ENCODE measurements at places on chromosomes 11 and 22.

GRCh38 chr11:119810478-119811232 lies 81.7 kb upstream of the NECTIN1 start:
- DNase-seq: no peak

DNA sequence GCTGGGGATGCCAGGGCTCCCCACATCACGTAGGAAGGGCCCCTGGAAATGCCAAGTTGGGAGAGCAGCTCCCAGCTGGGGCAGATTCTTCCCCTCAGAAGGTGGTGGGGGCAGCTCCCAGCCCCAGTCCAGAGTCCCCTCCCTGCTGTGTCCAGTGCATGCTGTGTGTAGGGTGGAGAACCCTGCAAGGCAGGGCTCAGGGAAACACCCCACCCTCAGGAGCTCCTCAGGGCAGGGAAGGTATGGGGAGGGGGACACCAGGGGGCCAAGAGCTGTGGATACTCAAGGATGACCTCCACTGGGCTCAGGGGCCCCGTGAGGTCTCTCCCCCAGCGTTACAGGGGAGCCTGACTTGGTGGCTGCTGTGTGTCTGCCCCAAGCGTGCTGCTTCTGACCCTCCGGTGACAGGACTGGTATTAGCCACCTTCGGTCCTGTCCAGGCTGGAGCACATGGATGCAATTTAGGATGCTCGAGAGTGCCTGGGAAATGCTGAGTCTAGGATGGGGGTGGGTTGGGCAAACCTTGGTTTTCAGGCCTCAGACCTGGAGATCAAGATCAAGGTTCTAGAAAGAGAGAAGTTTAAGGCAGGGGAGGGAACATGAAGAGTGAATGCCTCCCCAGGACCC lies 16.1 kb upstream of the CABP7 start:
- no peak for DNase-seq

DNA sequence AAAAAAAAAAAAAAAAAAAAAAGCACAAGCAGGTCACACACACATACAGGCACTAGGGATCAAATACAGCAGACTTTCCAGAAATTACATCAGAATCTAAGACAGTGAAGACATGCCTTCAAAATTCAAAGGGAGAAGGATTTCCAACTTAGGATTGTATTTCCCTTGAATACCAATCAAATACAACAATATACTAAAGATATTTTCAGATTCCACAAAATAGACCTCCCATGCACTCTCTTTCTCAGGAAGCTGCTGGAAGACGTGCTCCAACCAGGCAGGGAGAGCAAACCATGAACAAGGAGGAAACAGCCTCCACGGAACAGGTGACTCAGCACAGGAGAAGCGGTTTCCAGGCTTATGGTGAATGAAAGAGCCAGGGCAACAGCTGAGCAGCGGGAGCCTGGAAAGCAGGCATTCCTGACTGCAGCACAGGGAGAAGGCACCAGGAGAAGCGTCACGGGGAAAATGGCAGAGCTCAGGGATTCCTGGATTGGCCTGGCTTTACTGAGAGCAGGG lies 32.0 kb downstream of the TMEM184B start:
- no peak for DNase-seq

- no peak for DNase-seq
These were observed 1.2 kb downstream of the MSANTD2 start for GRCh38 chr11:124798991-124799347.

DNA sequence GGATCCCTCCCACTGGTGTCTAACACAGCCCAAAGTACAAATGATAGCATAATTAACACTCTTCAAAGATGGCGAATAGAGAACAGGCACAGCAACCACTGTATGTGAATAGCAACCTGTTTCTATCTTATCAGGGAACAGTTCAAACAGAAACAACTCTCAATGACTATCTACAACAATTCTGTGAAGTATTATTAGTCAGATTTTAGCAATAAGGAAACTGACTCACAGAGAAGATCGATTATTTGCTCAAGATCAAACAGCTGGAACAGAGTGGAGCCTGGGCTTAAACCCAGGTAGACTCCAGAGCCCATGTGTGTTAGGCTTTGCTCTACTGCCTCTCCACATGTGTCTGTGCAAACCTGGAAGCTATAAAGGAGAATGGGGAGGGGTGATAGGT lies 88.7 kb downstream of the C11orf58 start:
- DNase-seq: no peak

DNA sequence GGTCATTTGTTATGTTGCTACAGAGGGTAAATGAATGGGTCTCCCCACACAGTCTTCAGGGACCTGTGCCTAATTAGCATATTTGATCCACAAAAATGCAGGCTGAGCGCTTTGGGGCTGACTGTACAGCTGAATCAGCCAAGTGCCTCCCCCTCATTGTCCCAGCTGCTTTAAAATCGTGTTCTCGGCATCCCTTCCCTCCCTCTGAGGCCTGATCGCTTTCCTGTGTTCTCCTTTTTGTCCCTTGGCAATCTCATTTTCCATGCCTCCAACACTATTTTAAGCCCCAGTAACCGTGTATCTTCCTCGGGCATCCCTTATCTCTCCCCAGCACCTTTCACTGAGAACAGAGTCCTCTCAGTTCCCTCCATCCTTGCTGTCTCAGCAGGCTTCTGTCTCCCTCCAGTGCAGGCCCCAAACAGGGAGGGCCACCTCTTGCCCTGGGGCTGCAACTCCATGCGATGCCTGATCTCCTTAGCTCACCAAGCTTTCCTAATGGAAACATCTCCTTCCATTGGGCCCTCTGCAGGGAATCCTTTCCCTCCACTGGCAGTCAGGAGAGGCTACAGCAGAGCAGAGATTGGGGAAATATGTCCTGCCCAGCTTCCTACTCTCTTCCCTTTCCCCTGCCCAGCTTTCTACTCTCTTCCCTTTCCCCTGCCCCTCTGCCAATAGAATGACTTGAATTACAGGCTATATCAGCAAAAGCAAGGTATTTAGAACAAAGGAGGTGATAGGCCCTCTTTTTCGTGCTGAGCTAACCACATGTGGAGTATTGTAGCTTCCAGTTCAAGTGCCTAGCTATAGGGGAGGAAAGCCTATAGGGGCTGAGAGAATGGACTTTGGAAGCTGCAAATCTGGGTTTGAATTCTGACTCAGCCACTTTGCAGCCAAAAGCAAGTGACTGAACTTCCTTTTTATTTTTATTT lies 13.8 kb downstream of the UQCR10 start:
- DNase-seq: no peak

- no peak for DNase-seq
These were observed 31.8 kb upstream of the RAPSN start for GRCh38 chr11:47480762-47481161.

DNA sequence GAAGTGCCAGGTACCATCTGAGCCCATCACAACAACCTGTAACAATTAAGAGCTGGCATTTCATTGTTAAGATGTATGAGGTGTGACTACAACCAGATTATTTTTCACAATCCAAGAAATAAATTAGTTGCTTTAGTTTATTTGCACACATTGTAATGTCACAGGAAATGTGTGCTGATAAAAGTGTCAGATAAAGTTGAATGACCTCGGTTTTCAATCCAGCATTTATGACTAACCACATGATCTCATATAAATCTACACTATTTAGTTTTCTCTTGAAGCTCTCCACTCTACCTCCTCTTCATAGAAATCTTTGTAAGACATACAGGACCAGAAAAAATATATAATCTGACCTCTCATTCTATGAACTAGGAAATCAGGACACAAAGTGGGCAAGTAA lies 166.2 kb downstream of the PGR start:
- DNase-seq: no peak

GRCh38 chr22:19344420-19344819 lies 52.9 kb upstream of the CLTCL1 start:
- no peak for DNase-seq

- DNase-seq: no peak
These were observed 412.7 kb downstream of the SOX6 start for GRCh38 chr11:15943418-15944197.

- DNase-seq: no peak
These were observed 38.0 kb upstream of the ARFGAP3 start for GRCh38 chr22:42895087-42895486.

- DNase-seq: no peak
These were observed 6.2 kb upstream of the UBE4A start for GRCh38 chr11:118353084-118353710.

GRCh38 chr11:119688356-119688755 lies 40.6 kb downstream of the NECTIN1 start:
- DNase-seq: no peak

DNA sequence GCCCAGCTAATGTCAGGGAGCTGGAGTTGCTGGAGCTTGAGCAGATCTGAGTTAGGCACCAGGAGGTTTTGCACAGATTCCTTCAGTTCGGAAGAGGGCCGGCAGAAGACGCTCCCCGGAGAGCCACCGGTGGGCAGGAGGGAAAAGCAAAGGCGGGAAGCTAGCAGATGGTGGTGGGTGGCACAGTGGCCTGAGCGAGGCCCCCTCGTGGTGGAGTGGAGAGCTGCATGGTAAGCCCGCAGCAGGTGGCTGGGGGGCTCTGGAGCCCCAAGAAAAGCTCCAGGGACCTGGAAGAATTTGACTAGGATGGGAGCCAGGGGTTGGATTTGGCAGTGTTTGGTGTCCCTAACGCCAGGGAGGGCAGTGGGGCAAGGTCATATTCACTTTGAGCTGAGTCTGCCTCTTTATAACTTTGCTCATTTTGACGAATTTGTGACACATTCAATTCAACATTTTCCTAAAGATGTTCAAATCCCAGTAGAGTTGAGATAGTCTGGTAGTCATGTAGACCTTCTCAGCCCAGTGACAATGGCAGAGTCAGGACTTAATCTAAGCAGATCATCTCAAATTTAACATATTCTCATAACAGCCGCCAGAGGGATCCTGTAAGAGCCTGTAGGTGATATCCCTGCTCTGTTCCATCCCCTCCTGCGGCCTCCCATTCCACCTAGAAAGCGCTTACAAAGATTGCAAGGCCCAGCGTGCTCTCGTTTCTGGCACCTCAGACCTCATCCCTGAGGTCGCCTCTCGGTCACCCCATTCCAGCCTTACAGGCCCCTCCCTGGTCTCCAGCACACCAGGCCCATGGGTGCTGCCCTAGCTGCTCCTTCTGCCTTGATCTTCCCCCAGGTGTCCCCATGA lies 57.9 kb downstream of the TRIM29 start:
- DNase-seq: no peak

GRCh38 chr22:36415415-36416168 lies 27.8 kb upstream of the MYH9 start:
- no peak for DNase-seq

DNA sequence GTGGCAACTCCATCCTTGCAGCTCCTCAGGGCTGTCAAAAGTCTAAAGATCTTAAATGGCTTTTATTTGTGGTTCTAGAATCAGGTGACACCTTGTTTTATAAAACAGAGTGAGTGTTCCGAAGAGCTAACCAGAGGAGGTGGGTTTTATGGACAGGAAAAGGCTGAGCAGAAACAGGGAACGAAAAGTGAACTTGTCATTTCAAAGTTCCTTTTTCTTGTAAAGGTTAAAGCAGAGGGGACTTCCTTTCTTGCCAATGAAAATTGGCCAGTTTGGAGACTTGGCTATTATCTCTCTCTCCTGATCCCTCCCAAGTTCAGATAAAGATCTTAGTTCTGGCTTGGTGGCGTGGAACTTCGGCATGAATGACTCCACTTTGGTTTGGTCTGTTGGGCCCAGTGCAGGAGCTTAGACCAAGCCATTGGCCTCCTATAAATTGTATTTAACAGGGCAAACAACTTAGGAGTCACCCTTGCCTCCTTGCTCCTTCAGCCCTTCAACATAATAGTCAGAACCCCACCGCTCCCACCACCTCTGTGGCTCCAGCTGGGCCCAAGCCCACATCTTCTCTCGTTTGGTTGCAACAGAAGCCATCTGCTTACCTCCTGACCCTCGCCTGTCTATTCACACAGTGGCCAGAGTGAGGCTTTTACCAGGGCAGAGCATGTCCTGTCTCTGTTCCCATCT lies 102.4 kb upstream of the THY1 start:
- DNase-seq: no peak

DNA sequence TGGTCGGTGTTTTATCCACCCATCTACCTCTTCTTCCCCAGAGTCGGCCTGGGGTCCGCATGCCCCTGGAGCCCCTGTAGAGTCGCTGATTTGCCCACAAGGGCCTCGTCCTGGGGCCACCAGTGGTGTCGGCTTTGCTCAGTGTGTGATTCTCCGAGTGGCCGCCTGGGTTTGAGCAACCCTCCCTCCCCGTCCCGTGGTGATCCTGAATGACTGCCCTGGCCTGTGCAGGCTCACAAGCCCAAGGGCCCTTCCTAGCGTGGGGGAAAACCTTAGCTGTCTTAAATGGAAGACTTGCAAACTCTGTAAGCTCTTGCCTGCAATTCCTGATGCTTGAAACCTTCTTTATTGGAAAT lies 128.3 kb downstream of the OSBP2 start:
- DNase-seq: no peak

DNA sequence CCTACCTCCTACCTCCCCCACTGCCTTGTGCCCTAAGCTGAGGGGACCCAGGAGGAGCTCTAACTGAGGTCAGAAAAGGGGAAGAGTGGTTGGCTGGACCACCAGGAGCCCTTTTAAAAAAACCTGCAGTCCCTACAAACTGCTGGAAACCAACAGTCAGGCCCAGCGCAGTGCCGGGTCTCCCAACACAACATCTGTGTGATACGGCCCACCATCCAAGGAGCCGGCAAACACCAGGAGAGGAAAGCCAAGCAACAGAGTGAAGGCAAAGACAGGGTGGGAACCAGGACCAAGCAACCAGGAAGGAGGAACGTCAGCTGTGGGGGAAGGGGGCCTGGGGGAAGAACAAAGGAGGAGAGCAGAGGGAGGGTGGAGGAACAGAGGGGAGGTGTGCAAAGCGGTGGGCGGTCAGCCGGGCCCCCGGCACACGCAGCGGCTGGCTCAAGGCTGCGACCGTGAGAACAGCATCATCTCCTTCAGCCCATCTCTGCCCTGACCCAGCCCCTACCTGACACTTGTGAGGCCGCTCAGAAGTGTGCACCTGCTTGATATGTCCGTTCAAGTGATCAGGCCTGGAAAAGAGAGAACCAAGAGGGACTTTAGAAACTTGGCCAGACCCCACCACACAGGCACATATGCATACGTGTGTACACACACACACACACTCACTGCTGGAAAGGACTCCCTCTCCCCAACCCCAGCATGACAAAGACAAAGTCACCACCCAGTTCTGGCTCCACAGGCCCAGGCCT lies 3.6 kb downstream of the PATZ1 start:
- no peak for DNase-seq

DNA sequence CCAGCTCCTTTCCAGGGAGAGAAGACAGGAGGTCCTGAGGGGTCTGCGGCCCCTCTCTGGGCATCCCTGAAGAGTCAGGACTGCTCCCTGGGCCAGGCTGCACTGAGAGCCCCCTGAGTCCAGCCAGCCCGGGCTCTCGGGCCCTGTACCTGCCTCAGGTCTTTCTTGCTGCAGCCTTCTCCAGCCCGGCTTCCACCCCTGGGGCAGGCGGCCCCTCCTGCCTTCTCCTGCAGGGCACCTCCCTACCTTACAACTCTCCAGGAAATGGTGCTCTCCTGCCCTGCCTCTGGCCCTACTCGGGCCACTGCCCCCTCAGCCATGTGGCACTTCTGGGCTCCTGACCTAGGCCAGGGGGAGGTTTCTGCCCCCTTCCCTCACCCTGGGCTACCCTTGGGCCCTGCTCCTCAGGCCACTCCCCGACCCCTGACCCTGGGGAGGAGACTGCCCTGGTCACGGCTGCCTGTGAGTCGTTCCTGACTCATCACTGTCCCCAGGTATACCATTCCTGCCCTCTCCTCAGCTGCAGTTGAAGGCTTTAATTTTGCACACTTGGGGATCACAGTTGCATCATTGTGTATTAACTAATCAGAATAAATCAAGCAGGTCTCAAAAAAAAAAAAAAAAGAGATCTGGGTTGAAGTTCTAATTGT lies 251.1 kb downstream of the NXPE2 start:
- DNase-seq: no peak

- no peak for DNase-seq
These were observed 102.3 kb upstream of the SYT13 start for GRCh38 chr11:45388472-45388871.

Measured in cortex of kidney (tissue), 1 donor.